ENCODE measurements at places on chromosomes 7 and 10. TPM values are rescaled to one million over a fixed set of nuclear protein-coding genes. Genes with fewer than 3 reads are reported as not detected.
A peak's percentile ranks its signal among the peaks of the same experiment; 100 is the strongest.

- peak; percentile 87 for DNase-seq
Observed at GRCh38 chr7:43872406-43873110, 3.2 kb upstream of the MRPS24 start.

GRCh38 chr7:18384491-18385143 is 110.9 kb upstream of the HDAC9 start:
- DNase-seq: no peak

DNA sequence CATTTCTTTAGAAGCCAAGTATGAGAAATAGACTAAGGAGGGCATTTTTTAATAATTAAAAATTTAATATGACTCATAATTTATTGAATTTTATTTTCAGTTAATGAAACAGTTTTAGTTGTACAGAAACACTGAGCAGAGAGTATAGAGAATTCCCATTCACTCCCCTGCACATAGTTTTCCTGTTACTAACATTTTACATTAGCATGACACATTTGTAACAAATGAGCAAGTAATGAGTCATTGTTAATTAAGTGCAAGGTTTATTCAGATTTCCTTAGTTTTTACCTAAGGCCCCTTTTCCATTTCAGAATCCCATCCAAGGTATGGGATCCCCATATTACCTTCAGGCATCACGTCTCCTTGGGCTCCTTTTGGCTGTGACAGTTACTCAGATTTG is 271.5 kb upstream of the FZD8 start:
- peak; percentile 71 for DNase-seq

GRCh38 chr7:101775181-101775580 is 42.2 kb upstream of the CUX1 start:
- no peak for DNase-seq

- DNase-seq: no peak
Observed at GRCh38 chr10:47012214-47012613, 101.0 kb downstream of the PTPN20 start.

EGFR gene
- total RNA-seq: 84.1 TPM

DNA sequence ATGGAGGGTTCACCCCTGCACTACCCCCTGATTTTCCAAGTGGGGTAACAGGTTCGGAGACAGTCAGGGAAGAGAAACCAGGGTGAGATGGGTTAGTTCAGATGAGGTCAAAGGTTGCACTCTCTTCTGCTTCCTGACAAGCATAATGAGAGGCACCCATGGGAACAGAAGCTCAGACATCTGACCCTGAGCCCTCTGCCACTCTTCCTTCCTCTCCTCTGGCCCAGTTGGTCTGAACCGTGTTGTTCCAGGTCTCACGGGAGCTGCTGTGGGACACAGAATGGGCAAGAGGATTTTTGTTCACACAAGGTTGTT is 38.4 kb downstream of the DNAJB12 start:
- DNase-seq: no peak

TDRD1 gene
- not detected for total RNA-seq

TBRG4 gene
- total RNA-seq: 67.7 TPM

ZNF804B gene
- total RNA-seq: not detected

DNA sequence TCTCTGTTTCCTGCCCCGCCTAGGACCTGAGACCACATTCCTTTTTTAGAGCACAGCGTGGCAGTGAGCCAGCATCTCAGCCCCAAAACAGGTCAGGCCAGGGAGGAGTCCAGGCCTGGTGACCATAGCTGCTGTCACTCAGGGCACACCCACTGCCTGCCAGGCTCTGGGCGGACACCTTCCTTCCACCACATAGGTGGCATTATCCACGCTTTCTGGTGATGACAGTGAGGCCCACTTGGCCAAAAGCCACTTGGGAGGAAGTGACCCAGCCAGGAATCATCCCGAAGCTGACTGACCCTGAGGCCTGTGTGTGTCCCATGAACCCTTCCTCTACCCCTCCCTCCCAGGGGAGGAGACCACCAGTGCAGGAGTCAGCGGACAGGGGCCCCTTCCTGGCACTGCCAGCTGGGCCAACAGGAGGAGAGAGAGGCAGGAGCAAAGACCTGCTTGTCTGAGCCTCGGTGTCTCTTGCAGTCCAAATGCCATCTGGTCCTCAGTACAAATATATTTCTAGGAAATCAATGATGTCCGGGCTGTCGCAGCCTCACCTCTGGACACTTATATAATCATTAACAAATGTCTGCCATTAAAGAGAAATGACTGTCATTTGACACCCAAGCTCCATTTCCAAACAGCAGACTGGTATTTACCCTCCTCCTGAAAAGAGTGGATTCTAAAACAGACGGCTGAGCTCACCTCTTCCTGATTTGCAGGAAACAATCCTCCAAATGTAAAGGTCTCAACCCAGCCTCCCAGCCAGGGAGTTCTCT is 63.0 kb downstream of the ABRAXAS2 start:
- no peak for DNase-seq

DNA sequence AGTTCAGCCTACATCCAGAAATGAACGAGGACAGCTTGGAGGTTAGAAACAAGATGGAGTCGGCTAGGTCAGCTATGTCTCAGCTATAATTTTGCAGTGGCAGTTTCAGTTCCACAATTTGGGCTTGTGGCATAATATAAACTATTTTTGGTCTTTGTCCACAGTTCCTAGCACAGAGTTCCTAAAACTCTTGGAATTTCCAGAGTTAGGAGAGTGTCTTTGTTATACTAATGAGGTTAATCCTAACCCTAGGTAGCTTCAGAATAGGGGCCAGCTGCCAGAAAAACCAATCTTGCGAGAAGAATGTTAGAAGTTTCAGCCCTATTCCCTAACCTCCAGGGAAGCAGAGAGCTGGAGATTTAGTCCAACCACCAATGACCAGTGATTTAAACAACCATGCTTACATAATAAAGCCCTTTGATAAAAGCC is 131.9 kb downstream of the AKR1D1 start:
- no peak for DNase-seq

ANXA8 gene
- total RNA-seq: 0.34 TPM

- DNase-seq: peak; percentile 14
Observed at GRCh38 chr7:105399043-105399725, 10.5 kb upstream of the SRPK2 start.

PRF1 gene
- not detected for total RNA-seq

GRCh38 chr7:84799106-84799505 is 387.8 kb downstream of the SEMA3D start:
- DNase-seq: no peak

- no peak for DNase-seq
Observed at GRCh38 chr10:12397941-12398340, 48.6 kb downstream of the CAMK1D start.

POMZP3 gene
- total RNA-seq: 27.2 TPM

DNA sequence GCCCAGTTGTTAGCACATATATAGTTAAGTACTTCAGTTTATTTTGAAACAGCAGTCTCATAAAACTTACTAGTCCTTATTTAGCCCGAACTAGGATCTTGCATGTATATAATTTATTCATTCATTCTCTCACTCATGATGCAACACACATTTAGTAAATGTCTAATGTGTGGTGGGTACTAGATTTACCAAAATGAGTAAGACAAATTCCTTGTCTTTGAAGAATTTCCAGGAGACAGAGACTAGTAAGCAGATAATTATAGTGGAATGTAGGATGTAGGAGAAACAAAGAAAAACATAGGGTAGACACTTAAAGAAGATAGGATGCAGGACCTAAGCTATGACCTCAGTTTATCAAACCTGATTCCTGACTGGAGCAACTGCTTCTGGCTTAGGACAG is 120.2 kb upstream of the AMPH start:
- DNase-seq: peak; percentile 50

DNA sequence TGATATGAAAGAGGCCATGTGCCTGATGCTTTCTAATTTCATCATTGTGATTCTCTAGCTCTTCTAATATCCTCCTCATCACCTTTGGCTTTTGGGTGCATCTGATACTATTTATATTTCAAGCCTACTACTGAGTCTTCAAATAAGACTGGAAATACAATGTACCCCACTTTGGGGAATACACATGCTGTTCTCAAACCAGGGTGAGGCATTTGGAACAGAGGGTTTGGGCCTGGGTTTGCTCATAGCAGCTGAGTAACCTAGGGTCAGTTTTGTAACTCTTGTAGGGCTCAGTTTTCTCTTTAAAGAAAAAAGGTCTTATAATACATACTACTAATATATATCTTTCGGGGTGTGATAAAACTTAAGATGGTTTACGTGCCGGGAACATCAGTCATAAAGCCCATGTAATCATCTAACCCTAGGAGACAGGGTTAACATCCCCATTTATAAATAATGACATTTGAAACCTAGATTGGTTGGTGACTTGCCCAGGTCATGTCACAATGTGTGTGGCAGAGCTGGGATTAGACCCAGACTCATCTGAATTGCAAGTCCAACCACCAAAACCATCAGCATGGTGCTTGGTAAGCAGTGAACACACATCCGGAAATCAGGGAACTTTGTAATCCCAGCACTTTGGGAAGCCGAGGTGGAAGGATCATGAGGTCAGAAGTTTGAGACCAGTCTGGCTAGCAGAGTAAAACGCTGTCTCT is 23.0 kb downstream of the AKR1B15 start:
- DNase-seq: no peak

DNA sequence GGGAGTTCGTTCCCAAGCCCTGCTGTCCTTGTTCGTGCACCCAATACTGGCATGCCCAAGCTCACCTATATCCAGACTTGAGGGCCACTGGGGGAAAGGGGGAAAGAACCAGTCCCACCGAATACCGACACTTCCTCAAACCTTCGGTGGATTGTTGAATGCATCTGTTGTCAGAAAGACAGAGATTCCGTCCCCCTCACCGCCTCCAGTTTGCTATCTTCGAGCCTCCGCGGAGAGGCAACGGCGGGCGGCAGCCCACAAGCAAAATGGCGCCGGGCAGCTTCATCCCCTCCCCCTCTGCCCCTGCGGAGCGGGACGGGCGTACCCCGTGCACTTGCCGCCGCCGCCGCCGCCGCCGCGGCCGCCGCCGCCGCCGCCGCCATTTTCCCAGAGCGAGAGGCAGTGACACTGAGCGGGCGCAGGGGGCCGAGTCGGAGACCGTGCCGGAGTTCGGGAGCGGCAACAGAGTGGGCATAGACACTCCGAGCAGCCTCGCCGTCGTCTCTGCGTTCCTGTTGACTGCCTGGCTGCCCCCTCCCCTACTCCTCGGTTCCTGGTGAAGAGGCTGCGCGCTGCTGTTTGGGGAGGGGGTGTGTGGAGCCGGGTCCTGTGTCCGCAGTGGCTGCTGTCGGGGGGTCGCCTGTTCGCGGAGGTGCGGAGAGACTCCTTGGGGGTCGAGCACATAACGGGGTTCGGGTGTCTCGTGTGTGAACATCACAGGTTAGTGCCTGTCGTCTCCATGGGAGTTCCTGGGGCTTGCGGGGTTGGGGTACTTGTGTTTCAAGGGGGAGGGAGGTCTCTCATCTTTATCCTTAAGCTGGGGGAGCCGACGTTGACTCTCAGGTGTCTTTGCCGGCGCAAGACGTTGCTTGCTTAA is at the start of gene KMT2E:
Gene KMT2E (plus strand): TSS at position 390 of the 877 bp plus-strand sequence. CDS start 26,748 bp downstream, outside the sequence.
- DNase-seq: peak; percentile 83

DNA sequence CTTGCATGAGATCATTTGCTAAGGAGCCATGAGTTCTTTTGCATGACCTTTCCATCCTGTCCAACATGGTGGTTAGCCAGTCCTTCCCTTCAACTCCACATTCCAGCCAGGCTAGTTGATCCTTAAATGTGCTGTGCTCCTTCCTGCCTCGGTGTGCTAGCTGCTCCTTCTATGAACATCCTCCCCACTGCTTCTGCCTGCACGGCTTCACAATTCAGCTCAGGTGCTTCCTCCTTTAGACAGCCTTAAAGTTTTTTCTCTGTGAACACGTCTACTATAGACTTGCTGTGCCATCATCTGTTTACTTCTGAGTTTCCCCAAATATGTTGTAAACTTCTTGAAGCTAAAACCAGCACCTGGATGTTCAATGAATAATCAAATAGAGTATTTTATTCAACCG is 95.5 kb downstream of the OTUD1 start:
- DNase-seq: no peak

- DNase-seq: no peak
Observed at GRCh38 chr10:119367841-119368549, 160.6 kb downstream of the GRK5 start.

- DNase-seq: peak; percentile 61
Observed at GRCh38 chr7:129829737-129830631, 122.8 kb downstream of the UBE2H start.

GRCh38 chr7:149285603-149286002 is 23.6 kb downstream of the ZNF783 start:
- DNase-seq: no peak

- peak; percentile 96 for DNase-seq
Observed at GRCh38 chr10:4243651-4244050, 458.6 kb upstream of the KLF6 start.

VWA2 gene
- total RNA-seq: not detected

Data from HFFc6 (cell line).